HuH-7 (cell line): ENCODE measurements at places on chromosomes 7 and 10.
A peak's percentile ranks its signal among the peaks of the same experiment; 100 is the strongest.

DNA sequence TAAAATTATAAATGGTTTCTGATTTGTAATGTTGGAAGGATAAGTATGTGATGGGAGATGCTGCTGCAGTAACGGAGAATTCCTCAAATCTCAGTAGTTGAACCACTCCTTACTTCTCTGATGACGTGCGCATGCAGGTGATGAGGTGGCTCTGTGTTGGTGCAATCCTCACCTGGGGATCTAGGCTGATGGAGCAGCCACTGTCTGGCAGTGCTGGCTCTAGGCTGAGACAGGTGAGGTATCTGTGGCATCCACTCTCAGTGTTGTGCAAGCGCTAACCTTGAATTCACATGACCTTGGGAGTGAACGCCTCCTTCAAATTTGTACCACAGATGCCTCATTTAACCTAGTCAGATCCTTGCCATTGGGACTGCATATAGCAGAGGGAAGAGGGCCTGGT is 35.0 kb downstream of the LHFPL3 start:
- DNase-seq = no peak

GRCh38 chr7:50376056-50376820 is 71.7 kb downstream of the IKZF1 start:
- DNase-seq = no peak

DNA sequence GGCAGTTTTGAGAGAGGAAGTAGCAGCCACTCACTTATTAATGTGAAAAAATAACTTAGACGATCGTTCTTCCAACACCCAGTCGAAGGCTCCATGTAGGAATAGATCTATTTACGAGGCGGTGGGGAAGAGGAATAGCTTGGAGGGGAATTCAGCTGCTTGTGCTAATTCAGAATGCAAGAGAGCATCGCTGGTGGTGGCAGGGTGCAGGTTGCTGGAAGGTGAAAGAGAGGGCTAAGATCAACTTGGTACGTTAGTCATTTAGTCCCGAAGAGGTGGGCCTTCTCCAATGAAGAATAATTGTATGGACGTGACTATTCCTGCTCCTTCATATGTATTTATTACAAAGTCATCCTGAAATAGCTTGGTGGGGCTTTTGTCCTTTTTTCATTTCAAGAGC is 98.5 kb downstream of the SEC23IP start:
- DNase-seq = no peak

GRCh38 chr10:93657757-93658156 is 44.6 kb downstream of the FRA10AC1 start:
- DNase-seq = no peak

GRCh38 chr7:119271147-119271779 is 1001.7 kb upstream of the KCND2 start:
- DNase-seq = no peak

DNA sequence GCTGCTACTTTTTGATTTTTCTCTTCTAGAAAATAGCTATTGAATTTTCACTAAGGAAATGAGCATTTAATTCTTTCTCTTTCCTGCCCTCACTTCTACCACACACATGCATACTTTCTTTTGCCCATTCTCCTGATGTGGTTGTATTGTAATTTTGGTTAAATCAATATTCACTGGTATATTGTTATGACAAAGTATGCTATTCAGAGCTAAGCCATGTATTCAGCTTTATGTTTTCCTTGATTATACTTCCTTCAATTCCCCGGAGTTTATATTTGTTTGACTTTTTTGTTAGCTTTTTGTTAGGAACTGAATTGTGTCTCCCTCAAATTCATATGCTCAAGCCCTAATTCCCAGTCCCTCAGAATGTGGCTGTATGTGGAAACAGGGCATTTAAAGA is 24.0 kb downstream of the LRRC72 start:
- DNase-seq = no peak

DNA sequence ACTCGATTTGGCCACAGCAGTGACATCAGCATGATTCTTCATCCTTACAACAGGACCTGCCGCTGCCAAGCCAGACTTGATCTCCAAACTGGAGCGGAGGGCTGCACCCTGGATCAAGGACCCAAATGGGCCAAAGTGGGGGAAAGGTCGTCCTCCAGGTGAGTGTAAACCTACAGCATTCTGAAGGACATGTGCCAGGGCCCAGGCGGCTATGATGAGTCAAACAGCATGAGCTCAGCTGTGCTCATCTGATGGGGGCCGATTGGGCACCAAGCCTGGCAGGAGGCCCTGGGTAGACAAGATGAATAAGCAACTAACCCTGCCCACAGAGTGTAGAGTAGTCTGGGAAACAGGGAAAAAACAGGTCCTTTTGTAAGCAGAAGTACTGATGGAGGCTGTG is 14.4 kb upstream of the ATP6V0E2 start:
- DNase-seq = no peak

- DNase-seq = no peak
Measured at GRCh38 chr7:35623381-35623780, 71.6 kb downstream of the HERPUD2 start.

GRCh38 chr10:108454224-108454623 is 1289.7 kb upstream of the SORCS1 start:
- DNase-seq = no peak

- no peak for DNase-seq
Measured at GRCh38 chr10:123833170-123833850, 58.3 kb downstream of the CPXM2 start.

GRCh38 chr7:22252936-22253536 is 103.9 kb downstream of the RAPGEF5 start:
- DNase-seq = no peak

- DNase-seq = no peak
Measured at GRCh38 chr7:100640517-100641440, 573 bp downstream of the TFR2 start.

DNA sequence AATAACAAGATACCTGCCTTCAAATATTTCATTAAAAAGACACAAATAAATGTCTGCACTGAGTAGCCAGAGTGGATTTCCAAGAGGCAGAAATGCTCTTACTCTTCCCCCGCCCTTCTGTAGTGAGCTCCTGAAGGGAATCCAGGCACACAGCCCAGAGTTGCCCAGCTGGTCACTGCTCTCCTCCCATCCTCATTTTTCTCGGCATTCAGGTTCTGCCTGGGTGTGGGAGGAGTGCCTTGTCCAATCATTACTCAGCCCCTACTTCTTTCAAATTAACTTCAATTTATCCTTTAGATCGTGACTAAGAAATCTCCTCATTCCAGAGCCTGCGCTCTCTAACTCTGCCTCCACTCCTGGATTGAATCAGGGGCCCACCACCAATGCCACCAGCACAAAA is 12.2 kb downstream of the CCDC6 start:
- no peak for DNase-seq

DNA sequence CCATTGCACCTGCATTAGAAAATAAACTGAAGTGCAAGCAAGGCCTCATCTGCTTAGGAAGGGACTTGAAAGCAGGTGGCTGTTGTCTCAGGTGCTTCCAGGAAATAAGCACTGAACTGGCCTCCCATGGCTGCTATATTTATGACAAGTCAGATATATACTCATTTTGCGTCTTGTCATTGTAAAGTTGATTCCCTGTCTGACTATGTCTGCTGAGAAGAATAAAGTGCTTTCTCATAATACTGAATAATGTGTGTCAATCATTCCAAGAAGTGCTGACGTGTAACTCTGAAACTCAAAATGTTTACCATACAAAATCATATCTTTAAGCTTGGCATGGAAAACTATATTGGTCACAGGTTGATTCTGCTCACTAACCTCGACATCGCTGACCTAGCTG is 44.9 kb upstream of the SVOPL start:
- DNase-seq = no peak

GRCh38 chr10:26213157-26213800 is 3.3 kb upstream of the GAD2 start:
- no peak for DNase-seq

DNA sequence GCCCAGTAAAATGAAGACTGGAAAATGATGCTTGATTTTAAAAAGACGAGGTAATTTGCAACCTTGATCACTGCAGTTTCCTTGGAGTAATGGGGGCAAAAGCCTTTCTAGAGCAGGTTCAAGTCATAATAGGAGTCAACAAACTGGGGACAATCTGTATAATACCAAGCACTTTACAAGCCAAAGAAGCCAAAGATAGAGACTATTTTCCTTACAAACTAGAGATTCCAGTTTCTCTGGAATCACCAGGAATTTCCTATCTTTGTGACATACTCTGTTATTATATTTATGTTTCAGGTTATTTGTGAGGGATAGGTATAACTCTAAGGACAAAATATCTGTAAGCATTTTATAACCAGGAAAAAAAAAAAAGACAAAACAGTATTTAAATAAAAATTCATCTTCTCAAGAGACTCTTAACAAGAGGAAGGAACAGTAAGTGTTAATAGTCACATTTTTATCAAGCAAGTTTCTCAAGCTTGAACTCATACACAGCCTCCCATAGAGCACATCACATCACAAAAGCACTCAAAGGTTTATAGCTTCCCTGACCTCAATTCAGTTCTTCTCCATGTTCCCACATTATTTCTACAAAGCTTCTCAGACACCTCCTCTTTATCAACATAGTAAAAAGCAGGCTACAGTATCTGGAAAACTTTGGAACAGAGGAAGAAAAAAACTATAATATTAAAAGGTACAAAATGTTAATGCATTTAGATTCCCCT is 18.9 kb downstream of the JMJD1C start:
- no peak for DNase-seq

DNA sequence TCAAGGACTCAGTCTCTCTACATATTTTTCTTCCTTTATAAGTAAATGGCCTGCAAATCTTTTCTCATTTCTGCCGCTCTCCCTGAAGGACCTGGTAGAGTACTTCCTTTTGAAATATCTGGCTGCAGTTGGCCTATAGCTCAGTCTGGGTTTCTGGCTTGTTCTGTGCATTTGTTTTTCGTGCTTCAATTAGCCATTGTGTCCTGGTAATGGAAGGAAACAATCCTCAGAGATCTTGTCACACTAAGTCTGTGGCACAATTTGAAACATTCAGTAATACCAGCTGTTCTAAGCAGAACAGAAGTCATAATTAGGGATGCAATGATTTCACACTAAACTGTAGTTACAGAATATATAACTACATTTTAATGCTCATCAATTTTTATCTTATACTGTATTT is 545.0 kb downstream of the NRG3 start:
- no peak for DNase-seq

DNA sequence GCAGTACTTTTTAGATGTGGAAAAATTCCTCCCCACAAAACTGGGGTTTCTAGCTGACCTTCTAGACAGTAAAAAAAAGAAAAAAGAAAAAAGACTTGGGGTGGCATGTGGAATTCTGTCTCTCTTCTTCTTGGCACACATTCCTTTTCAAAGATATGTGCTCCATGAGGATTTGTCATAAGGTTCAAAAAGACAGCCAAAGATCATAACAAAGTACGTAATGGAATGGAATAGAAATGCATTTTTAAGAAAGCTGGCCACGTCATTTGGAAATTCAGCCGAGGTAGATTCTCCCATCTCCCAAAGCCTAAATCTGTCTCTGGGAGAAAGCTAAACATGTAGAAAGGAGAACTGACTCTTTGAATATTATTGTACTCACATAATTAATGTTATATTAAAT is 381.3 kb upstream of the NFE2L3 start:
- DNase-seq = no peak

- DNase-seq = no peak
Measured at GRCh38 chr7:76236224-76236623, 34.5 kb downstream of the SRRM3 start.

DNA sequence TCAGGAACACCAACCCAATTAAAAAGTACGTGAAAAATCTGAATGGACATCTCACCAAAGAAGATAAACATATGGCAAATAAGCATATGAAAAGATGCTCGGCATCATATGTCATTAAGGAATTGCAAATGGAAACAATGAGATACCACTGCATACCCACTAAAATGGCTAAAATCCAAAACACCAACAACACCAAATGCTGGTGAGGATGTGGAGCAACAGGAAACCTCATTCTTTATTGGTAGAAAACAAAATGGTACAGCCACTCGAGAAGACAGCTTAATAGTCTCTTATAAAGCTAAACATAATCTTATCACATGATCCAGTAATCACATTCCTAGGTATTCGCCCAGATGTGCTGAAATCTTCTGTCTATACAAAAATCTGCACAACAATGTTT is 13.1 kb downstream of the RSU1 start:
- no peak for DNase-seq

GRCh38 chr7:45977256-45977780 is 56.2 kb upstream of the IGFBP3 start:
- no peak for DNase-seq

GRCh38 chr7:120547605-120548004 is 274.6 kb downstream of the KCND2 start:
- DNase-seq = no peak

DNA sequence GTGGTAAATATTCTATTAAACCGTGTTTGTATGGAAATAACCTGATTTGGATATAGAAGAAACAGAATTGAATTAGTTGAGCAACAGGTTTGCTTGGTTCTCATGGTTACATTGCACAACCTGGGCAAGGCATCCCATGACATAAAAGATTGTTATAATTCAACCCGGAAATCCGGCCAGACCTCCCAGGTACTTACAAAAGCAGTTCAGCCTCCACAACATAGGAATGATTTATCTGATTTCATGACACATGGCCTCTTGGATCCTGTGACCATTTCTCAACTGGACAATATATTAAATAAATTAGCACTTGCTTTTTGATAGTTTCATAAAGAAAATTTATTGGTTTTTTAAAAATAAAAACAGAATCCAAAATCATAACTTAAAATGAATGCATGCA is 55.1 kb upstream of the PTPN12 start:
- peak; percentile 33 for DNase-seq

- no peak for DNase-seq
Measured at GRCh38 chr10:131679926-131680325, 220.9 kb upstream of the PPP2R2D start.

DNA sequence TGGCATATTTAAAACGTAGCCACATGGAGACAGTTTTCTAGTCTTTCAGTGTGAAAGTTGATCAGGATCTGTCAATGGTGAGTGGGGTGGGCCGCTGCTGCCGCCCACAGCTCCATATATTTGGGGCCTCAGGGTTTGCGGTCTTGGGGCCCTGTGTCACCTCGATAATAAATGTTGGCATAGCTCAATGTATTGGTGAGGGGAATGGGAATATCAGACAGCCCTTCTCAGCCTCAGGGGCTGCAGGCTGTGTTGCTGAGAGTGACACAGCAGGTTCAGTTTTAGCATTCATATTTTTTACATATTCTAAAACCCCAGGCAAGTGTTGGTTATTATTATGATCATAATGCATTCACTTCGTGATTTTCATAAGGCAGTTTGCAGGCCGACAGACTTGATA is 5.3 kb downstream of the CDH23 start:
- DNase-seq = no peak
